NCI-H1436 (cell line): ENCODE measurements at places on chromosomes 5 and 9.

- no peak for DNase-seq
These were observed 248.9 kb downstream of the ADAMTSL1 start for GRCh38 chr9:18722882-18723281.

DNA sequence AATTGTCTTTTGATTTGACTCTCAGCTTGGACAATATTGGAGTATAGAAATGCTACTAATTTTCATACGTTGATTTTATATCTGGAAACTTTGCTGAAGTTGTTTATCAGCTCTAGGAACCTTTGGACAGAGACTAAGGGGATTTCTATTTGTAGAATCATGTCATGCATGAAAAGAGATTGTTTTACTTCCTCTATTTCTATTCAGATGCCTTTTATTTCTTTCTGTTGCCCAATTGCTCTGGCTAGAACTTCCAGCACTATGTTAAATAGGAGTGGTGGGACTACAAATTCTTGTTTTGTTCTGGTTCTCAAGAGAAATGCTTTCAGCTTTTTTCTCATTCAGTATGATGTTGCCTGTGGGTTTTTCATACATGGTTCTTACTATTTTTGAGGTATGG lies 112.8 kb upstream of the CDH12 start:
- no peak for DNase-seq

DNA sequence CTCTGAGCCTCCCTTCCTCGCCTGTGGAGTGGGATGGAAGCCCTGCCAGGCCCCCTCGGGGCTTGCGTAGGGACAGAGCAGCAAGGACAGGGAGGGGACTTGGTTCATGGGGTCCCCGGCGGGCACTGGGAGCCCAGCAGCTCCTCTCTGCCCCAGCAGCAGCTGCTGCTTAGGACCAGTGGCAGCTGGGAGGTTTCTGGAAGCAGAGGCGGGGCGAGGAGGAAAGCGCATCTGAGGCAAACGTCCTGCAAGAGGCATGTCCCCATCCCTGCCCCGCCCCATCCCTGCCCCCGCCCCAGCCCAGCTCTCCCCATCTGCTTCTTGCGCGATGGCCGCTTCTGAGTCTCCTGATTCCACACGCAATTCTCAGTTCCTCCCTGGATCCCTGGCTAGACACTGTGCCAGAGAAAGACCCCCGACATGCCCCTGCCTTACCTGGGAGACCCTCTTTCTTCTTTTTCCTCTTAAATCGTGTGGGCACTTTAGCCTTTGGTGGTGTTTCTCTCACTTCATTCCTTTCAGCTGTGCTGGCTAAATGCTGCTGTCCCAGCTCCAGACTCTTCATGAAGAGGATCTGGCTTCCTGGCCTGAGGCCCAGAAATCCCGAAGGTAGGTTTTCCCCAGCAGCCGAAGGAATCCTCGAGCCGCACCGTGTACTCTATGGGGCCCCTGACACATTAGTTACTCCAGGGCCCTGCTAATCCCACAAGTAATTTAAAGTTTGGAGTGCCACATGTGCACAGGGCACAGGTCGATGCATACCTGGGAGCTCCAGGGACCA lies 4.4 kb upstream of the OR2S2 start:
- no peak for DNase-seq

DNA sequence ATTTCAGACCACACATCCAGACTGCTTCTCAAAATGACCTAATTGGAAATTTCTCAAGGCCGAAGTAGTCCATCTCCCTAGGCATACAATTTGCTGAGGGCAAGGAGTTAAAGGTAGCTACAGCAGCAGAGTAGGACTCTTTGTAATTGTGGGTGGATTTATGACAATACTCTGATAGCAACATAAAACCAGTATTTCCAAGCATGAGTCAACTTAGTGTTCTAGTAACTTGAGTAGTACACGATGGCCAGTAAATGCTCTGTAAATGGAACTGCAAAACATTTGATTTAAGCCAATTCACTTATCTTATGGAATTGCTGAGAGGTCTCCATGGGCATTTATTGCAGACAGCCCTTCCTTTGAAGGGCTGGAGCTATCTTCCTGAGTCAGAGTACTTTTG lies 352.2 kb downstream of the PLK2 start:
- no peak for DNase-seq

GRCh38 chr5:34499001-34499734 lies 157.0 kb upstream of the RAI14 start:
- no peak for DNase-seq

GRCh38 chr9:23172979-23173637 lies 652.9 kb downstream of the ELAVL2 start:
- DNase-seq = no peak

GRCh38 chr5:61330845-61331406 lies 1.1 kb upstream of the ZSWIM6 start:
- peak; percentile 59 for DNase-seq
